ENCODE measurements at places on chromosomes 16 and 17.

DNA sequence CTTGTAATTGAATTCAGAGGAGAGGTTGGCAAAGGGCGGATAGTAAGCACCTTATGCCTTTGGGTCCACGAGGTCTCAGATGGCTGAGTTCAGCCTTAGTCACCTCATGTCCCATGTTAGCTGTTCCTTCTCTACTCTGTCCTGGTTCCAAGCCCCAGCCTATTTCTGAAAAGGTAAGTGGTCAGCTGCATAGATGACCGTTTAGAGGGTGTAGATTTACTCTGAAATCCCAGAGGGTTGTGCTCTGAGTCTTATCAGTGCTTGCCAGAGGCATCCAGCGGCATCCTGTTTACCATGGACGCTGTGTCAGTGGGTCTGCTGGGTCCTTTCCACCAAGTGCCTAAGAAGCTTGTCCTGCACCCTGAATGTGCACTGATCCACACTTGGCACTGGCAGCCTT is 1.9 kb downstream of the ZNF778 start:
- no peak for DNase-seq

DNA sequence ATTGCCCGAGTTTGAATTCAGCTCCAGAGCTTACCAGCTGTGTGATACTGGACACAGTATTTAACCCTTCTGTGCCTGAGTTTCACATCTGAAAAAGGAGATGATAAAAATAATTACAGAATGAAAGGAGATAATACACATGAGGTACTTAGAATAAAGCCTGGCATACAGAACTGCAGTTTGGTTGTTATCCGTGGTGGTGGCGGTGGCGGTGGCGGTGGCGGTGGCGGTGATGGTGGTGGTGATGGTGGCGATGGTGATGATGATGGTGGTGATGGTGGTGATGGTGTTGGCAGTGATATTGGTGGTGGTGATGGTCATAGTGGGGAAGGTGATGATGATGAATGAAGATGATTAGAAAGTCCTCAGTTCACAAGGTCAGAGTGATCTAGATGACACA is 57.2 kb downstream of the ABCC1 start:
- no peak for DNase-seq

GRCh38 chr17:75875940-75876189 is 2.5 kb downstream of the TRIM47 start:
- DNase-seq = no peak

GRCh38 chr16:13756411-13757140 is 163.4 kb upstream of the ERCC4 start:
- no peak for DNase-seq

GRCh38 chr16:79473456-79473855 is 127.1 kb downstream of the MAF start:
- no peak for DNase-seq

DNA sequence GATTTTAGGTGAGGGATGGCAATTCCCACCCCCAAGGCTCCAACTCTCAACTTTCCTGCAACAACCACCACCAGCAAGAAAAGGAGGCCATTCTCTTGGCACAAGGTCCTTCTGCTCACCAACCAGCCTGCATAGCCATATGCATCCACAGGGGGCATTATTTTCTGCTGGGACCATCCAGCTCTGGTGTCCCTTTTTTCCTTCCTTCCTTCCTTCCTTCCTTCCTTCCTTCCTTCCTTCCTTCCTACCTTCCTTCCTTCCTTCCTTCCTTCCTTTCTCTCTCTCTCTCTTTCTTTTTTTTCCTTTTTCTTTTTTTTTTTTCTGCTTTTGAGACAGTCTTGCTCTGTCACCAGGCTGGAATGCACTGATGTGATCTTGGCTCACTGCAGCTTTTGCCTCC is 21.1 kb upstream of the COX10 start:
- DNase-seq = no peak

- no peak for DNase-seq
Observed at GRCh38 chr16:26768385-26769010, 298.2 kb upstream of the C16orf82 start.

DNA sequence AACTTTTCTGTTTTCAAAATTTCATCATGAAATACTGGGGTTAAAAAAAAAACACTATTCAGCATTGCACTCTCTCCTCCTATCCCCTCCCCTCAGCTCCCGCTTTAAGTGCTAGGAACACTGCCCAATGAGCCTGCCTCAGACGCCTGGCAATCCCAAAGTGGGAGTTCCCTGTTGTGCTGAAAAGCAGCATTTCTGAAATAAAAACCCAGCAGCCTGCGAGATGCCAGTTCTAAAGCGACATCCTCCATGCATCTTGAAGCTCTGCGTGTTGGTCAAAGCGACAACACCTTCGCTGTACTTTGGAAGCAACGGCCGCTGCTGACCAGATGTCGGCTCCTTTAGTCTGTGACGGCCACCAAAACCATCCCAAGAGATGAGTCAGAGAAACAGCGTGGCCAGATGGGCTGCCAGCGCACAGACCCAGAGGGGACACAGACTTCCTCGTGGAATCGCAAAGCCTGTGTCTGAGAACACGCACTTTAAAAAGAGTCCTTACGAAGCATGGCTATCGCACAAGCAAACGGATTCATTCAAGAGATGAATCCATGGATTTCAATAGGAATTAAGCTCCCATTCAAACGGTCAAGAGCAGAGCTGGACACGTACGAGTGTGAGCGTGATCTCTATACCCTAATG is 32.8 kb downstream of the FBXO31 start:
- no peak for DNase-seq

GRCh38 chr16:85338989-85339685 is 226.9 kb upstream of the CIBAR2 start:
- no peak for DNase-seq

- no peak for DNase-seq
Observed at GRCh38 chr16:81756615-81757356, 22.3 kb upstream of the PLCG2 start.

DNA sequence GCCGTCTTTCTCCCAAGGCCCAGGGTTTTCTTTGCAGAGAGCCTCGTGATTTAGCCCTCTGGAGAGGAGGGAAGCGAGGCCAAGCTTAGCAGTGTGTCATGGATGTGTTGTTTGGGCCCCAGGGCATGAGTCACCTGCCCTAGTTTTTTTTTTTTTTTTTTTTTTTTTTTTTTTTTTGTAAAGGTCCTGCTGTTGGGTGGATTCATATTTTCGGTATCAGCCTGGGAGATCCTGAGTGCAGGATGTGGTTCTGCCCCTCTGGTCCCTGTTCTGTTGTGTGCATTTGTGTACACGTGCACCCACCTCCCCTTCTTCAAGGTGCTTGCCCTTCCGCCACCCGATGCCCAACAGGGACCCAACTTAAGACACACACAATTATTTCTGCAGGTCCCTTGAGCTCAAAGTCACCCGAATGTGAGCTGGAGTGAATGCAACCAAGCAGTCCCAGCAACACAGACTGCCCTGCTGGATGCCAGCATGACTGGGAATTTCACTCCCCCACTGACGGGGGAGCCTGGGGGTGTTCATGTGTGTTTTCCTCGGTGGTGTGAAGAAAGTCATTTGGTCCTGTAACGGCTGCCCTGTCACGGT is 265.8 kb upstream of the TNRC6C start:
- DNase-seq = no peak

GRCh38 chr17:15289285-15290183 is 24.4 kb upstream of the PMP22 start:
- DNase-seq = no peak

- peak; percentile 78 for DNase-seq
Observed at GRCh38 chr16:47037746-47038458, 64.4 kb upstream of the DNAJA2 start.

DNA sequence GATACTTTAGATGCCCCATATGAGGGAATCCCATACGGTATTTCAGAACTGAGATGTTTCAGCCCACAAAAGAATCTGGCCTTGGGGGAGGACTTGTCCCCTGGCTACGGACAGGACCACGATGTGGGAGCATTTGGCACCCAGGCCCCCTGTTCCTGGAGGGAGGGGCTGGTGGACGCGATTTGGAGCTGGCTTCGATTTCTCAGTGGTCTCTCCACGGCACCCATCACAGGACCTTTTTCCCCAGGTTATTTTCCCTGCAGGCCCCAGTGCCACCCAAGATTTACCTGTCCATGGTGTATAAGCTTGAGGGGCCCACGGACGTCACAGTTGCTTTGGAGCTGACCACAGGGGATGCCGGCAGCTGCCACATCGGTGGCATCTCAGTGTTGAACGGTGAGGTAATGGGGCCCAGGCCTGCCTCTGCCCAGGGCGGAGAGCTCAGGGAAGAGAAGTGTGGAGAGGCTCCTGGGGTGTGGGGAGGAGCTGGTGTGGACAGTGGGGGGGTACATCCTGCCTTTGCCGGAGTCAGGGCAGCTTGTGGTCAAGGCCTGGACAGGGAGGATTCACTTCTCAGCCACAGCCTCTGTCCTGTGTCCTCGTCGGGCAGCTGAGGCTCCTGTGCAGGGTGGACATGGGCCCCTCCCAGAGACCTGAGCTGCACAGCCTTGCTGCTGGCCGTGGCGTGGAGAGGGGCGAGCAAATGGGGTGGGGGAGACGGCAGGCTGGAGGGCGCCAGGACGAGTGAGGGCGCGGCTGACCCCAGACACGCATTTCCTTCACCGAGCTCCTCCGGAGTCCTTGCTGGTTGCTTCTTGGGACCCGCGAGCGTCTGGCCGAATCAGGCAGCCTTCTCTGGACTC is 9.9 kb downstream of the ENGASE start:
- no peak for DNase-seq

- DNase-seq = no peak
Observed at GRCh38 chr17:28812748-28813377, 29.7 kb downstream of the FAM222B start.

DNA sequence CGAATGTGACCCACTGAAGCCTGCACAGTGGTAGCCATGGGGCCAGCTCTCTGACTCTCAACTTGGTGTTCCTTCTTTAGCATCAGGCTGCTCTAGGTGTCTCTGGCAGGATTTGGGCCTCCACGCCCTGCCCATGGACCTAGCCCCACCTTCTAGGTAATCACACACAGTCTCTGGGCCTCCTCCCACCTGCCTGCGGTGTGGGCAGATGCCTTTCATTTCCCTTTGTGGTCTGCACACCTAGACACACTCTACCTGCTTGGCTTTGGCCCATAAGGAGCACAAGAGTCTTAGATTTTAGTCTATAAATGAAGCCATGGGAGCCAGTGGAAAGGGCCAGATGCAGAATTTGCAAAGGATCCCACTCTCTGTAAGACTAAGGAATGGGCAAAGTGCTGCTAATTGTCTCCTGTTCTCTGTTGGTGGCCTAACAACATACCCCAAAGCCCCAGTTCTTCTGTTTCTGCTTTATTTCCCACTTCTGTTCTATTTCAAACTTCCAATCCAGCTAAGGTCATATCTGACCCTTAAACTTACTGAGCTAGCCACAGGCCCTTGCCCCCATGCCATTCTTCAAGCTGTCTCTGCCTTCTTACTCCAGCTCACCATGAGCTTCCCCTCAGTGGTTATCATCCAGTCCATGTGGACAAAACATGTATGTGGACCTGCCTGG is 7.2 kb upstream of the MFSD6L start:
- no peak for DNase-seq

GRCh38 chr16:25097276-25097975 is 14.1 kb upstream of the LCMT1 start:
- no peak for DNase-seq

DNA sequence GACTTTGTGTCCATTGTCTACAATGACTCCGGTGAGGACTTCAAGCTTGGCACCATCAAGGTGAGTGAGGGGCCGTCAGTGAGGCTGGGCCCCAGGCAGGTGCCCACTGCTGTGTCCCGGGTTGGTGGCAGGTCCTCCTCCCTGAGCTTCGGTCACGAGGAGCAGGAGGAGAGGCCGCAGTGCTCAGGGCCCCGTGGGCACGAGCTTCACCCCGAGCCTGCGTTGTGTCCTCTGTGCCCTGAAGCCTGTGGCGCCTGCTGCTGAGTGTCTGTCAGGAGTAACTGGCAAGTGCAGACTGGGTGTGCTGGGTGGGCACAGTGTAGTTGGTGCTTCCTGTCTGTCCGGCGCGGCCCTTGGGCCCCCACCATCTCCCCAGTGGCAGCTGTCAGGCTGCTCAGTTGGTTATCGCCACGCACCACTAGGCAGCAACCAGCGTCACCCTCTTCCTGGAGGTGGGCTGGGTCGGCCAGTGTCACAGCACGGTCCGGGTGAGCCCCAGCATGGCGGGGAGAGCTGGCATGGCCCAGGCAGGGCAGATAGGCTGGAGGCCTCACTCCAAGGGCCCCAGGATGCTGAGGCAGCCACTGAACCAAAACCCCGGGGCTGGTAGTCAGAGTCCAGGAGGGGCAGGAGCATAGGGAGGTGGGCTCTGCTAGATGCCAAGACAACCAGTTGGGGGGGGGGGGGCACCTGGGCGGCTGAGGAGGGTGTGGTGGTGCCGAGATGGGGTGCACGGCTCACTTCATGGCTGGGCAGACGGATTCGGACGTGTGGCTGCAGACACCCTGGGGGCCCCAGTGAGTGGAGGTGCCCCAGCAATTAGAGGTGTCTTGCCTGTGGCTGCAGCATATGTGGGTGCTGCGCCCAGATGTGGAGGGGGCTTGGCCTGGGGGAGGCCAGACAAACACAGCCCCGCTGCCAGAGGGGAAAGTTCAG is 39.3 kb downstream of the TSC2 start:
- no peak for DNase-seq

DNA sequence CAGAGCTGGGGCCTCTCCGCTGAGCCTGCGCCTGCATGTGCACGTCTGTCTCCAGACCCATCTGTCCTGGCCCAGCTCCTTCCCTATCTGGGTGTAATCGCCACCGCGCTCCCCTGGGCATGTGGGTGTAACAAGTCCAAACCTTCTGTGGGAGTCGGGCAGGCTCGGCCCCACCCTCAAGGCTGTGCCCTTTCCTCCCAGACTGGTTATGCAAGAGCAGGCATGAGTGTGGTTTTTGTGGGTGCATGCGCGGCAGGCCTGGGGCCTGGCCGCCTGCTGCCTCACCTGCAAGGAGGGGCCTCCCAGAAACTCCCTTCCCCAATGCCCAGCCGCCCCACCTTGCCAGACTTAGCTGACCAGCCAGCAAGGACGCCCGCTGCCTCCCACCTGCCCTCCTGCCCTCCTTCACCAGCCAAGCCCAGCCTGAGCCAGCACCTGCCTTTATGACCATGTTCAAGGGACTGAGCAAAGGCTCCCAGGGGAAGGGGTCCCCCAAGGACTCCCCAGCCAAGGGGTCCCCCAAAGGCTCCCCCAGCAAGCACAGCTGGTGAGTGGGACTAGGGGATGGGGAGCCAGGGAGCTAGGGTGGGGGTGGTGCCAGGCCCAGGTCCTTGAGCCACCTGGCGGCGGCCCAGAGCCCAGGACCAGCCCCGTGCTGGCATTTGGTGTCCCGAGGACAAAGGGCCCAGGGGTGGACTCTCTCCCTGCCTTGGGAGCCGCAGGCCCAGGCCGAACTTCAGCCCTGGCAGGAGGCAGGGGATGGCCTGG is at the start of gene EVPLL:
EVPLL (plus strand) TSS at position 342 of the 768 bp plus-strand sequence. CDS start 3,160 bp downstream, outside the sequence.
- no peak for DNase-seq

DNA sequence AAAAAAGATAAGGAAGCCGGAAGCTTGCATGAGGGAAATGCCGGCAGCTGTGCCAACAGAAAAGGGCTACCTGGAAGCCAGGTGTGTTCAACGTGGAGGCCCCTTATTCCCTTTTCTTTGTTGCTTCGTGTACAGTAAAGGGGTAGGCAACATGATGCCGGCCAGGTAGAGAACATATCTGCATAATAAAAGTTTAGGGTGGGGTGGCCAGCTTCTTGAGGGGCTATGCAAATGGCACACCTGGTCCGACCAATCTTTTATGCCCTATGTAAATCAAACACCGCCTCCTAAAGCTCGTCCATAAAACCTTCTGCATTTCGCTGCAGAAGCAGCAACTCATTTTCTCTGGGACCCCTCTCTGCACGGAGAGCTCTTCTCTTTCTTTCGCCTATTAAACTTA is 911.6 kb downstream of the KCNJ2 start:
- no peak for DNase-seq
